ENCODE measurements at places on chromosomes 11 and 22. TPM values are rescaled to one million over a fixed set of nuclear protein-coding genes. Genes with fewer than 3 reads are reported as not detected.

DNA sequence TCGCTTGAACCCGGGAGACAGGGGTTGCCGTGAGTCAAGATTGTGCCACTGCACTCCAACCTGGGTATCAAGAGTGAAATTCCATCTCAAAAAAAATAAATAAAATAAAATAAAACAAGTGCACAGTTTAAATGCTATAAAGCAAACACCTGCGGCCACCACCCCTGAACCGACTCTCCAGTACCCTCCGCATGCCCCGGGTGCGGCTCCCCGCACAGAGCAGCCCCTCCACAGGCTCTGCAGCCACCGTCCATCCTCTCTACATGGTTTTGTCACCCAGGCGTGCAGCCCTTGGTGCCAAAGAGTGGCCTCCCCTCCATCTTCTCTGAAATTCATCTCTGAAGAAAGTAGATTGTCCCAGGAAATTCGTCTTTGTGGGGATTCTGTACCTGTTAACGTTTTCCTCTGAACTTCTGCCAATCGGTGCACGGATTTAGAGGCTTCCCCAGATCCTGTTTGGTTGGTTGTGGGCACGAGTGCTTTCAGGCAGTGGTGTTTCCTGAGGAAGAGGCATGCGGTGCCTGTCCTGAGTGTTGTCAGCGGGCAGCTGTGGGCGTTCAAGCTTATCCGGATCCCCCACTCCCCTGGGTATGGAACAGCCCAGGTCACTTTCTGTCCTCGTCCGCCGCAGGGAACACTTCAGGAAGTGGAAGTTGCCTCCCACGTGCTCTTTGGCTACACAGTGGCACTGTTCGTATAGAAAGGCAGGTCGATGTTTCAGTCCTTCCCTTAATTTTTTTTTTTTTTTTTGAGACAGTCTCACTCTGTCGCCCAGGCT lies 4.1 kb downstream of the MIOX start:
- no peak for DNase-seq

DNA sequence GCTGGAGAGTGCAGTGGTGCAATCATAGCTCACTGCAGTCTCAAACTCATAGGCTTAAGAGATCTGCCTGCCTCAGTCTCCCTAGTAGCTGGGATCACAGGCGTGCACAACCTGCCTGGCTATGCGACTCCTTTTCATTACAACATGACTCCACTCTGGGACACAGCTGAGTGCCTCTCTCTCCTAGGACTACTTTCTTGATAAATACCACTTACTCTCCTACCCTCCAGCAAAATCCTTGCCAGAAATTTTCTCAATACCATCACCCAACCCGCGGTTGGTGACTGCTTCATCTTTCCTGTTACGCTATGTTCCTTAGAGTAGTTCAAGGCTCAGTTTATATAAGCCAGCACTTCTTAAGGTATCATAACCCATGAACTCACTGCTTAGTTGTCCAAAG lies 26.9 kb downstream of the ARFGAP3 start:
- no peak for DNase-seq

DNA sequence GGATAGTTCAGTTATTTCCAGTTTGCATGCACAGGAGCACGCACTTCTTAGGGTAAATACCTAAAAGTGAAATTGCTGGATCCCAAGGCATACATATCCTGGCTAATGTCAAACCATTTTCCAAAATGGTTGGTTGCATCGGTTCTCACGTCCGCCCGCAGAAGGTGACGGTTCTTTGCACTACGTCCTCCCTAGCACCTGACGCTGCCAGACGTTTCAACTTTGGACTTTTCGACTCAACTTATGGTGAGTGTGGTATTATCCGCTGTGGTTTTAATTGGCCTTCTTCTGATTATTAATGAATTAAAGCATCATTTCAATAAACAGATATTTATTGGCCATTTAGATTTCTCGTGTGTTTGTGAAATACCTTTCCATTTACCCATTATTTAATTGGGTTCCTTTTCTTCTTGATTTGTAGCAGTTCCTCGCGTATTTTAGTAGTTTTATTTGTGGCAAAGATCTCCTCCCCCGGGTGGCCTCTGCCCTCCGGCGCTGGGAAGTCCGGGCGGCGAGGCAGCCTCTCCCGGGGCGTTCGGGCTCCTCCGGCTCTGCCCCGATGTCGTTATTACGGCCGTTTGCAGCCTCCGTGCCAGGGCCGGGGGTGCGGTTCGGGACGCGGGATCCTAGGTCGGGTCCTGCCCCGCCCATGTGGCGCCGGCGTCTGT lies at the start of gene JHY:
Gene JHY, plus strand, starts transcription at position 571 of the 668 bp plus-strand sequence. CDS start 3,091 bp downstream, outside the sequence.
- peak; percentile 59 for DNase-seq

WNT11 gene
- not detected for total RNA-seq

DNA sequence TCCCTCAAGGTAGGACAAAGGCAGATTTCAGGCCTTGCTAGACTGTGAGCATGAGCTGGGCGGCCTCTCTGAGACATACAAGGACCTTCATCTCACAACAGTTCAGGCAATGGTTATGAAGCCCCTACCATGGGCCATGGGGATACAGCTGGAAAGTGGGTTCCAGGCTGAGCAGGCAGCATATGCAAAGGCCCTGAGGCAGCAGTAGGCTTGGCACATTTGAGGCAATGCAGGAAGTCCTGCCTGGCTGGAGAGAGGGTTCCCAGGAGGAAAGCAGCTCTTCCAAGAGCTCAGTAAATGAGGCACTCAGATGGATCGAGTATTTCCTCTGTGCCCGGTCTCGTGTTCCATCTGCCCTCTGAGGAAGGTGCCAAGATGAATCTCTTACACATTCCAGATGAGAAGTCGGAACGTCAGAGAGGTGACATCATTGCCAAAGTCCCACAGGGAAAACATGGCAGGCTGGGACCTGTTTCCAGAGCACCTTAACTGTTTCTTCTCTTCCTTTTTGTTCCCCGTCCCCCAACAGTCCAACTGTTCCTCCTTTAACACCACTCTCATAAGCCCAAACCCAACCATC lies 388.6 kb downstream of the MN1 start:
- DNase-seq, result no peak

GRCh38 chr22:49289822-49290679 lies 537.6 kb downstream of the BRD1 start:
- no peak for DNase-seq

CCDC86 gene
- total RNA-seq, result 11.6 TPM

GRCh38 chr22:49564054-49564453 lies 263.6 kb downstream of the BRD1 start:
- DNase-seq, result no peak

DNA sequence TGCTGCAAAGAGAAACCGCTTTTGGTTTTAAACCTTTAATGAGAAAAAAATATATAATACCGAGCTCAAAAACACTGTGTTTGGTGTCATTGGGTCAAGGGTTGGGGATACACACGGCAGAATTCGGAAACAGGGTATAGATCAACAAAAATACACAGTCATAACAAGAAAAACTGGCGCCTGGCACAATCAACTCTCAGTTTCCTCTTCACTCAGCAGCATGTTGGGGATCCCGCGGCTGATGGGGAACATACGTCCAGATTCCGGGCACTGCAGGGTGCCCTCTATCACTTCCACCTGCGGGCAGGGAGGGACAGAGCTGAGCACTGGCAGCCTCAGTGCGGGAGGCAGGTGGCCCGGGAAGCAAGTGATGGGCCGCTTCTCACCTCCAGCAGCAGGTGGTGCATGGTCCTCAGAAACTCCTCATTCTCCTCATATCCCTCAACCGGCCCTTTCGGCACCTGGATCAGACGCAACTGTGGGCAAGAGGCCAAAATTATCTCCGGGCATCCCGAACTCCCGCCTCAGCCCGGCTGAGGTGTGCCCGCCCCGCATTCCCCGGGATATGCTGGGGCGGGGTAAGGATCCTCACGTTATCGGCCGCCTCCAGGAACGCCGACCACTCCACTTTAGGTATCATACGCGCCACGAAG lies 561 bp downstream of the TRMT112 start:
- peak; percentile 69 for DNase-seq

All from lung microvascular endothelial cell (primary cell).